ENCODE measurements at places on chromosomes 16 and 17.

DNA sequence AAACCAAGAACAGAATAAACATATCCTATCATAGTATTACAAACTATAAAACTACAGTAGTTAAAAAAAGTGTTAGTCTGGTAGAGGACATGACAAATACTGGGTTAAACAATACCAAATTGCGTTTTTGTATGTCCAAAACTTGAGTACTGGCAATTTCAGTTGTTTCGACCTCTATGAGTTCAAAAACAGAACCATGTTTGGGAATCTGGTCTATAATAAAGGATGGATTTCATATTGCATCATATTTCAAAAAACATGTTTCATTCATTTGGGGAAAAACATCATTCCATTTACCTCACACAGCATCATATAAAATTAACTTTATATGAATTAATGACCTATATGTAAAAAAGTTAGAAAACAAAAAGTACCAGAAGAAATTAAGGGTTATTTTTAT, 81.8 kb downstream of the TRIM37 start:
- no peak for DNase-seq

GRCh38 chr16:67457611-67458010, 23.3 kb downstream of the ATP6V0D1 start:
- DNase-seq = no peak

GRCh38 chr16:27235938-27236245, 32.6 kb downstream of the KDM8 start:
- DNase-seq = no peak

DNA sequence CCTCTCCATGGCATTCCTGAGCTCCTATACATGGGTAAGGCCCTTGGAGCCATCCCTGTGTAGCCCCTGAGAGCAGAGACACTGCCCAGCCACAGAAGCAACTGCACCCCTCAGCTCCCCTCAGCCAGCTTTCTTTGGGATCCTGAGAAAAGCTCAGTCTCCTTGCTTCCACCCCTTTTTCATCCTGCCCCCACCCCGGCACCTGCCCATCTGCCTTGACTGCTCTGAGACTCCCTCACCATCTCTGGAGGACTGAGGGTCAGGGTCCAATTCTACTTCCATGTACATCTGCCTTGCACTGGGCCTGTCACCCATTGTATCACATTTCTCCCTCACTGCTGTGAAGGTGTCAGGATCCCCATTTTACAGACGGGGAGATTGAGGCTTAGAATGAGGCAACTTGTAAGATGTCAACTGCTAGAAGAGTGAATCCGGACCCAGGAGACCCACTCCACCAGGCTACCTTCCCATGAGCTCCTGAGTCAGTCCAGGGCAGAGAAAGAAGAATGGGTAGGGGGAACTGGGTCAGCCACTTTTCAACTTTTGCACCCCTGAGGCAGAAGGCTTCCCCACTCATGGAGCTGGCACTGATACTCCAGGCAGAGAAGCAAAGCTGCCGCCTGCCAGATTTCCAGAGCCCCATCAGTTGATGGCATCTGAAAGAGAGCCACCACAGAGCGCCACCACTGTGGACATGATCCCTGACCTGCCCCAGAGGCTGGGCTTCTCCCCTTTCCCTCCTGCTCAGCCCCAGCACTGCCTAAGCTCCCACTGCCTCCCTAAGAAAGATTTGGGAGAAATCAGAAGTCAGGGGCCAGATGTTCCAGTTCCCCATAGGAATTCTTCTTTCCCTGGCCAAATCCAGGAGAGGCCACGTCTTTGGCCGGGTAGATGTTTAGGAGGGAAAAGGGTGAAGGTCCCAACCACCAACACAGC, 135.4 kb downstream of the TMEM132E start:
- no peak for DNase-seq

DNA sequence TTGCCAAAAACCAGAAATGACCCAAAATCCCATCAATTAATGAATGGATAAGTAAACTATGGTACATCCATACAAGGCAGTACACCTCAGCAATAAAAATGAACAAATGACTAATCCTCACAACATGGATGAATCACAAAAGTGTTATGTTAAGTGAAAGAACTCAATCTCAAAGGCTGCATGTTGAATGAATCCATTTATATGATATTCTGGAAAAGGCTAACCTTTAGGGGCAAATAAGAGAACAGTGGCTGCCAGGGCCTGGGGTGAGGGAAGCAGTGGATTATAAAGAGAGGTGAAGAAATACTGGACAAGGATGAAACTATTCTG, 46.1 kb upstream of the MSI2 start:
- no peak for DNase-seq

DNA sequence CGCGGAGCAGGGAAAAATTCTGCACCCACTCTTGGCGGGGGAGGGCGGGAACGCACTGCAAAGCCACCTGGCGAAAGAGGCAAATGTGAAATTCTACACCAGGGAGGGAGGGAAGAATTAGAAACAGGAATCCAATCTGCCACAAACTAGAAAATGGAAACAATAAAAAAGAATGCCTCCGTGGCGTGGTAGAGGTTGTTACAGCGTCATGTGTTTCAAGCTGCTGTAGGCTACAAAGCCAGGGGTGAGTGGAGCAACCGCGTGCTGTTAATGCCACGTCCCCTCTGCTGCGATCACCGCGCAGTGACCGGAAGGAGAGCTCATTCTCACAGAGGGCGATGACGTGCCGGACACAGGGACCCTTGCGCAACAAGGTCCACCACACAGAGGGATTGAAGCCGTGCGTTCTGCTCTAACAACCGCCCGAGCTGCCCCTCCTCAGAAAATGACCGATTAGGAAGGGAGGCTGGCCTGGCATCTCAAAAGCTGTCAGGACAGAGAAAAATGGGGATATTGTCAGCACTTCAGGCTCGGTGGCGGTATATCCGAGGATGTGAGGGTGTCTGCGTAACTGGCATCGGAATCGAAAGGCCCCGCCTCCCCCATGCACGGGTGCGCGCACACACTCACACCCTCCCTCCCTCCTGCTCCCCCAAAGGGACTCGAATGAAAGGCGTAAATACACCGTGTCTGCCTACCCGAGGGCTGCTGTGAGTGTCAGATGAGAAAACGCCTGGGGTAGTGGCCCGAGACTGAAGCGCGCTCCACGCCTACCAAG, 70.8 kb upstream of the TNRC6C start:
- peak; percentile 79 for DNase-seq

- no peak for DNase-seq
Observed at GRCh38 chr17:35185849-35186248, 8.3 kb downstream of the SLC35G3 start.

GRCh38 chr17:69908626-69909368, 166.2 kb upstream of the KCNJ16 start:
- no peak for DNase-seq

- DNase-seq = peak; percentile 67
Observed at GRCh38 chr17:63446753-63447470, 806 bp upstream of the CYB561 start.

GRCh38 chr17:71909155-71909554, 211.7 kb upstream of the SOX9 start:
- no peak for DNase-seq

DNA sequence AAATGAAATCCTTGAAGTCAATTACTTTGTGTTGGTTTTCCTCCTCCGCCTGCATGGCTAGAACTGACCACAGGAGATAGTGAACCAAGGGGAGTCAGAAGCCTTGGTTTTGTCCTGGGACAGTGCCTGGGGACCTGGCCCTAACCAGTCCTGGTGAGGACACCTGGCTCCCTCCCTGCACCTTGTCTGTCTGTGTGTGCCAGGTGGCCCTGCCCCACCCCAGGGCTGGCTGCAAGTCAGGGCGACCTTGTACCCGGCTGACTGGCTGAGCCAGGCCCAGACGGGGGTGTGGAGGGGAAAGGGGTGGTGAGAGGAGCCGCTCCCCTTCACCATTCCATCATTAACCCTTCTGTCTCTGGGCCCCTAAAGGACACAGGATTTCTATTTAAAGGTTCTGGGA, 3.4 kb downstream of the RAPGEFL1 start:
- no peak for DNase-seq

DNA sequence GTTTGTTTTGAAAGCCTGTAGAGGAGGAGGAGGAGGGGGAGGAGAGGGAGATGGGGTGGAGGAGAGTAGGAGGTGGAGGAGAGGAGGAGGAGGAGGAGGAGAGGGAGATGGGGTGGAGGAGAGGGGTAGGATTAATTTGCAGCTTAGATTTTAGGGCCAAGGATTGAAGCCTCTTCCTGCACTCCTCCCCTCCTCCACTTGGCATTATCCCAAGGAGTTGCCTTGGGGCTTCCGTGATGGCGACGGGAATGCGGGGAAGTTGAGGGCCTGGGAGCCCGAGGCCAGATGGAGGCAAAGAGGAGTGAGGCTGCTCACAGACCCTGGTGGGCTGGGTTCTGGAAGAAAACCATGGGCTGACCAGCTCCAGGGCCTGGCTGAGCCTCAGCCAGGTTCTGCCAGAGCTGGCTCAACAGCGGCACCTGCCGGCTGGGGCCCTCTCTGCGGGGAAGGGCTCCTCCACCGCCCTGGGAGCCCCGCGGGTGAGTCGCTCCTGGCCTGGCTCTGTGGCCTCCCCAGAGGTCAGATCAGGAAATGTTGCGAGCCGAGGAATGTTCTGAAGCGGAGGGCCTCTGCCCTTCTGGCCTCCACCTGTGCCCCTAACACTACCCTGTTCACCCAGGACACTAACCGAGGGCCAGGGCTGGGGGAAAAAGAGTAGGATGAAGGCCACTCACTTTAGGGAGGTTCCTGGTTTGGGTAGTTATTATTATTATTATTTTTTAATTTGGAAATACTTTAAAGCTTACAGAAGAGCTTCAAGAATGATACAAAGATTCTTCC, 23.9 kb upstream of the FMNL1 start:
- peak; percentile 94 for DNase-seq

GRCh38 chr16:2278272-2278608, 10.3 kb upstream of the RNPS1 start:
- DNase-seq = no peak

DNA sequence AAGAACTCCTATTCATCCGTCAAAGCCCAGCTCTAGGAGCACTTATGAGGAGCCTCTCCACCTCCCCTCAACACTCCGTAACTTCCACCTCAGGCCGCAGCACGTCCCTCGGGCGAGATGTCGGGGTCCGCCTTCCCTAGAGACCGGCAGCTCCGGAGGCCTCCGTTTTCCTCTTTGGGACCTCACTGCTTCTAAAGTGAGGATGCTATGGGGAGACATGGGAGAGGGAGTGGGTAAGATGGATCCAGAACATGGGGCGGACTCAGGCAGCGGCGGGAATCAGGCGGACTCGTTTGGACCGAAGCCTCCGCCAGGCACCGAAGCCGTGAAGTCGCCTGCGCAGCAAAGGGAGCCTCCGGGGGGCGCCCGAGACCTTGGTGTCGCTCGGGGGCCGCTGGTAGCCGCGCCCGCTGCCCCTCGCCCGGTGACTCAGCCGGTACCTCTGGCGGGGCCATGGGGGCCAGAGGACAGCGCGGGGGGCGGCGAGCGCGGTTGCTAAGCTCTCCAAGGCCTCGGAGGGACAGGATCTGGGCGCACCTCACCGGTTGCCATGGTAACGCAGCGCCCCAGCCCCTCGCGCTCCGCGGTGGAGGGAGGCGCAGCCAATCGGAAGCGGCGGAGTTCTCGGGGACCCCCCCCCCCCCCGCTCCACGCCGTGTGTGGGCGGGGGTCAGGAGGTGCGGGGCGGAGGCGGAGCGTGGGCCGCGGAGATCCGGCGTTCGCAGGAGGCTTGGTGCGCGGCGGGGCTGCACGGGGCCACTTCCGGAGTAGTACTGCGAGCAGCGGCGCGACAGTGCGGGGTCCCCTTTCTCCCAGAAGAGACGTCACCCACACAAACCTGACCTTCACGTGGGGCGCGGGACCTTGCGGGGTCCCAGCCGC, 1.3 kb upstream of the HIC1 start:
- peak; percentile 85 for DNase-seq

DNA sequence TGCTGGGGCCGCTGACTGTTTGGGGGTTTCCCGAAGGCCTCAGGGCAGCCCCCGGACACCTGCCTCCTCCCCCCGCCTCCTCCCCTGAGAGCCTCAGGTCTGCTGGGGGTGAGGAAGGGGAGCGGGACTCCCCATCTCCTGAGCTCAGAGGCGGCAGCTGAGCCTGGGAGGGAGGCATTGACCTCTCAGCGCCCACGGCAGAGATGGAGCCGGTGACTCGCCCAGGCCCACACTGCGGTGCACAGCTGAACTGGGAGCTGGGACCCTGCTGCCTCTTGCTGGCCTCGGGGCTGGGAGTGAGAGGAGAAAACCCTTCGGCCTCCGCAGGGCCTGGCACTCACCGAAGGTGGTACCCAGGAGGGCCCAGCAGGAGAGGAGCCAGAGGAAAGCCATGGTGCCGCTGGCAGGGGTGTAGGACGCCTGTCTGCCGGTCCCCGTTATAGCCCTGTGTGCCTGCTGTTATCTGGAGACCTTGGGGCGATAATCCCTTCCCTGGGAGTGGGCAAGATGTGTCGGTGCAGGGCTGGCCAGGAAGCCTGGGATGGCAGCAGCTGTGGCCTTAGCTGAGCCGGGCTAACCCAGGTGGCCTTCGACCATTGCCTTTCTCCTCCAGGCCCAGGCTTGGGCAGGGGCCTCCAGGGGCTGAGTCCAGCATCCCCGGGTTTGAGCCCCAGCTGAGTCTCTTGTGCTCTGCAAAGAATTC, at the start of gene CTRB2:
TSS of gene CTRB2 (minus strand) at position 413 of the 703 bp plus-strand sequence. CDS start at position 393, 20 bp downstream.
- no peak for DNase-seq

GRCh38 chr17:17635126-17635525, 43.6 kb upstream of the PEMT start:
- no peak for DNase-seq

DNA sequence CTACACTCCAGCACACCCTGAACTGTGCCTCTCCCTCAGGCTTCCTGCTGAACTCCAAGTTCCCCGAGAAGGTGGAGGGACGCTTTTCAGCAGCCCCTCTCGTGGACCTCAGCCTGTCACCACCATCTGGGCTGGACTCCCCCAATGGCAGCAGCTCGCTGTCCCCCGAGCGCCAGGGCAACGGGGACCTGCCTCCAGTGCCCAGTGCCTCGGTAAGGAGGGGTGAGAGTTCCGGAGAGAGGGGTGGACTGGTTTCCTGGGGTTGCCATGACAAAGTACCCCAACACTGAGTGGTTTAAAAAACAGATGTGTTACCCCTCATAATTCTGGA, 17.4 kb downstream of the GLIS2 start:
- no peak for DNase-seq

DNA sequence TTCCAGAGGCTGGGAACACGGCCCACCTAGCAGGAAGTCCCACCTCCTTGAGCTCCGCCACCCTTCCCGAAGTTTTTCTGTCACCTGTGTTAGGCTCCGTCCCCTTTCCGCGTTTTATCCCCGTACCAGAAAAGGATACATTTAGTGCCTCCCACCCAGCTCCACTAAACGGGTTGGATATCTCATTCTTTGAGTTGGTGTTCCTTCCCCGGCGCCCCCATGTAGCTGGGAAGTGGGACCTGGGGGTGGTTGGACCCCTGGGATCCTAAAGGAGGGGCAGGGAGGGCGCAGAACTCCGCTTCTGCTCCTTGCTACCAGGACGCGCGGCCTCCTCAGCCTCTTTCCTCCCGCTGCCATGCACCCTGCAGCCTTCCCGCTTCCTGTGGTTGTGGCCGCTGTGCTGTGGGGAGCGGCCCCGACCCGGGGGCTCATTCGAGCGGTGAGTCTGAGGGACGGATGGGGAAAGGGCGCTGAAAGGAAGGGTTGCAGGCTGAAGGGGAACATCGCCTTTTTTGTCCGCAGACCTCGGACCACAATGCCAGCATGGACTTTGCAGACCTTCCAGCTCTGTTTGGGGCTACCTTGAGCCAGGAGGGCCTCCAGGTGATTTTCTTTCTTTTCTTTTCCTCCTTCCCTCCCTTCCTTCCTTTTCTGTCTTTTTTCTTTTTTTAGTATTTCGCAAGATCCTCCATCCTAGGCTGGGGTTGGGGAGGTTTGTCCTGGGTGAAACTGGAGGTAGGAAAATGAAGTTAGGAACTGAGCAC, 669 bp downstream of the RNF167 start:
- no peak for DNase-seq

- DNase-seq = no peak
Observed at GRCh38 chr16:8187782-8188372, 402.4 kb downstream of the TMEM114 start.

GRCh38 chr16:71880176-71880575, 3.8 kb downstream of the ZNF821 start:
- no peak for DNase-seq

All from right forelimb (tissue), 1 donor.